ENCODE measurements at places on chromosomes 1 and 21.

DNA sequence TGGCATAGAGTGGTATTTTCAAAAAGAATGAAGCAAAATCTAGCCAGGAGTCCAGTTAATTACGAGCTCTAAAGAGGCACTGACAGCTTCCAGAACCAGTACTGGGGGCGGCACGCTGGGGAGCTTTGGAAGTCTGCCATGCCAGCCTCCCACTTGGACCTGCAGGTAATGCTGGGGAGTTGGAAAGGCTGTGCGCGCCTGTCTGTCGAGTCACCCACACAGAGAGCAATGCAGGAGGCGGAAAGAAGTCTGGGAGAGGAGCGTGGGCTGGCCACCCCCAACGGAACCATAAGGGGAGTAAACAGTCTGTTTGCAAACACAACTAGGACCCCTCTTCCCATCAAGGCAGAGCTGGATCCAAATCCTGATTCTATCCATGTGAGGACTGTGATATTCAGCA lies 84.5 kb downstream of the BEND5 start:
- DNase-seq, result no peak

- no peak for DNase-seq
These were observed 49.6 kb downstream of the LRRC71 start for GRCh38 chr1:156970017-156970416.

DNA sequence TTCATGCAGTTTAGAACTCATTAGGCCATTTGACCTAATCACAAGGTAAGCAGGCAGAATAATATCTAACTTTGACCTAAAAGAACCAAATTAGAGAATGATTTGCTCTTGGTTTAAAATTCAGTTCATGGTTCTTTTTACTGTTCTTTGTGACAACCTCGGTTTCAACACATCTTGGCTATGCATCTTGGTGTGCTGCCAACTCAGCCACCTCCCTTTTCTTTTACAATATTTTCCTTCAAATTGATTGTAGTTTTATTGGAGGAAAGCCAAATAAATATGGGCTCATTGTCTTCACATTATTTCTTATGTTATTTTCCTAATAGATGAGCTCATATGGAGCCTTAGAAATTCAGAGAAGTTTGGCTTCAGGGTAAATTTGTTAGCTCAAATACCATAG lies 338.3 kb downstream of the SIPA1L2 start:
- DNase-seq, result no peak

- no peak for DNase-seq
These were observed 23.3 kb upstream of the S100A7 start for GRCh38 chr1:153483776-153484175.

- no peak for DNase-seq
These were observed 478 bp downstream of the MAD2L2 start for GRCh38 chr1:11680270-11681070.

DNA sequence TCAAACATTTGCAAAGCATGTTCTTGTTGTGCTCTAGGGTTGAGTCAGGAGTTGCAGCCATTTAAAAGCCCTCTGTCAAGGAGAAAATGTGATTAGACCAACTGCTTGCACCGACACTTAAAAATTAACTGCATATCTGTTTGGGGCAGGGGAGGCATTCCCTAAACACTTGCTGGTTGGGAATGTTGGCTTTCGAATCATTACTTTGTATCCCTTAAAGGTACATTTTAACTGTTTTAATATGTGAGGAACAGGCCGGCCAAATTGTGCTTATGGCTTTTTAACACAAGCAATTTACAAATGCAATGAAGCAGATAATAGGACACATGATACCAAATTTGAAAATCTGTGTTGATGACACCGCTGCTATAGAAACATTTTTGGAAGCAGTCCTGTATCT lies 159.1 kb downstream of the LHX8 start:
- no peak for DNase-seq

DNA sequence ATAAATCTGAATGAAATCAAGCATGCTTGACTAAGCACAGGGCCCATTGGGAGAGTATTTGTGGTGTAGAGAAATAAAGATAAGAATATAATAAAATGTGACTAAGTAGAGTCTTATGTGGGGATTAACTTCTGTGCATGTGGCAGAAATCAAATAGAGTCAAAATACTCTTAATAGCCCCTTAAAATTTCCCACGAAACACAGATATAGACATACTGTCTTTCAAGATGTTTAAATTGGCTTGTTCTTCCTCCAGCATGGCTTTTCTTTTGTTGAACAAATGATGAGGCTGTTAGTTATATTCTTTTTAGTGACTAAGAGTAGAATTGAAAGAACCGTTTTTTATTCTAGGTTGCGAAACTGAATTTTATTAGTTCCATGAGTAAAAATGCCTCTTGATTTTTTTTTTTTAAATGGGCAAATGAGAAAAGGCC lies 112.3 kb downstream of the RPS6KC1 start:
- DNase-seq, result no peak

DNA sequence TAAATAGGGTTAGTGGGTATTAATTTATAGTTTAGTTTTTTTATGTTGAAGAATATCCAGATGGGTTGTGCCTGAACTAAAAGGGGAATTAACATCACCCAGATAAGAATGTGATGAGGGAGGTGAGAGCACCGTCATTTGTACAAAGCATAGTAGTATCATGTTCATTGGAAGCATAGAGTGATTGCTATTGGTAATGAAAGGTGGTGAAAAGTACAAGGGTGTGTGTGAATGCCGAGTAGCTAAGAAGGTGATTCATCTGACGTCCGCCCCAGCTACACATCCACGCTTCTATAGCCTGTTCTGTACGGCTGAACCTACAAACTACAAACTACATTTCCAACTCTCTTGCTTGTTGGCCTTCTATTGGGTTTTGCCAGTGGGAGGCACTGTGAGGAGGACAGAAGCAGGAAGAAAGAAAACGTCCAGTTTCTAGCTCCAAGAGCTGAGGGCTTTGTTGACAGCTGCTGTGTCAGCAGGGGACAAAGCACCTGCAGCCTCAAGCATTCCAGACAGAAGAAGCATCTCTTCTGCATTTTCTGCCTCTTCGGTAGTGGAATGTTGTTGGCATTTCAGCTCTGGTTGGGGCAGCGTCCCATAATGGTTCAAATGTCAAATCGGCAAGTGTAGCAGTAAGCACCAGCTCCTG lies 404.8 kb downstream of the KCTD3 start:
- no peak for DNase-seq

GRCh38 chr1:10299151-10299550 lies 88.8 kb downstream of the KIF1B start:
- DNase-seq, result no peak

GRCh38 chr1:231629132-231629531 lies 2.5 kb downstream of the DISC1 start:
- DNase-seq, result no peak

GRCh38 chr21:16070207-16070651 lies 340.4 kb downstream of the USP25 start:
- DNase-seq, result no peak

DNA sequence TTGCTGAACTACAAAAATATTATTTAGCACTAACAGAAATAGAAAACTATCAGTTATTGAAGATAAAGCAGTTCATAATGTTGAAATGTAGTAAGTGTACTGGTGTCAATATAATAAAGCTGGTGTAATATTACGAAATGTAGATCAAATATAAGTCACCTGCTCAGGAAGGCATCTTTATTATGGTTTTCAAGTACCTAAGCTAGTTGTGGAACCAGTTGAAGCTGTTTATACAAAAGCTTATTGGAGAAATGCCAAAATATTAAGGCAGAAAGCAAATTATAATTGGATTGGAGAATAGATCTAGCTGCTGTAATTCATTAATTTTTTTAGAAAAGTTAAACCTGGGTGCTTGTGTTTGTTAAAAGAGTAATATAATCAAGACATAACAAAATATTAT lies 6.2 kb upstream of the MARK1 start:
- DNase-seq, result no peak

DNA sequence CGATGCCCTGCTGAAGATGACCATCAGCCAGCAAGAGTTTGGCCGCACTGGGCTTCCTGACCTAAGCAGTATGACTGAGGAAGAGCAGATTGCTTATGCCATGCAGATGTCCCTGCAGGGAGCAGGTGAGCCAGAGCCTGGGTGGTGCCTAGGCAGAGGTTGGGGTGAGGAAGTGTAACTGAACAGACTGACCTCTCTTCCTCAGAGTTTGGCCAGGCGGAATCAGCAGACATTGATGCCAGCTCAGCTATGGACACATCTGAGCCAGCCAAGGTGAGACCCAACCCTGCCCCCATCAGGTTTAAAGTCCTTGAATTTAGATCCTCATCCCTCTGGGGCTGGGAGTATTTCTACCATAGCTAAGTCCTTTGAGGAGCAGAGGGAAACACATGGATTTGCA lies 11.8 kb downstream of the PSMD4 start:
- DNase-seq, result no peak

DNA sequence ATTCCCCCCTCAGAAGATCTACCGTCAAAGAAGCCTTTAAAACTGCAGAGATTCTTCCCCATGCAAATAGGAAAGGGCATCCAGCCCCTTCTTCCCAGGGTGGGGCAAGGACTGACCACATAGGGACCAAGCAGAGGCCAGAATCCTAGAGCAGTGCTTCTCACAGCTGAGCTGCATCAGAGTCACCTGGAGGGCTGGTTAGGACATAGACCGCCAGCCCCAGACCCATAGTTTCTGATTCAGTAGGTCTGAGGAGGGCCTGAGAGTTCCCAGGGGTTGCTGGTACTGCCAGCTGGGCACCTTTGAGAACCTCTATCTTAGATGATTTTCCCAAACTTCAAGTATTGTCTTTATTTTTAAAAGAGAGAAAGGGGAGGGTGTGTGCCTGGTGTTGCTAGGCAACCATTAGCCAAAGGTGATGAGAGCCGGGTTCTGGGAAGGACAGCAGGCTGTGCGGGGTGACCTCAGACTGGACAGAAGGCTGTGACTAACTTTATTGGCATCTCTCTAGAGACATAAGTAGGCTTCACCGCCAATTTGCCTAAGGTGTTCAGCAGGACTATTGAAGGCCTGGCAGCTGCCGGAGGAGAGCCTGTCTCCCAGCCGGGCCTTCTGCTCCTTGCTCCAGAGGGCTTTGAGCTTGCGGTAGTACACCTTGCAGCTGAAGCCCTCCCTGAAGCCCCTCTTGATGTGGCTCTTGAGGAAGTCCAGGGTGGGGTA lies 3.0 kb downstream of the SPATA46 start:
- no peak for DNase-seq

GRCh38 chr21:36183144-36183795 lies 26.6 kb downstream of the DOP1B start:
- DNase-seq, result no peak

DNA sequence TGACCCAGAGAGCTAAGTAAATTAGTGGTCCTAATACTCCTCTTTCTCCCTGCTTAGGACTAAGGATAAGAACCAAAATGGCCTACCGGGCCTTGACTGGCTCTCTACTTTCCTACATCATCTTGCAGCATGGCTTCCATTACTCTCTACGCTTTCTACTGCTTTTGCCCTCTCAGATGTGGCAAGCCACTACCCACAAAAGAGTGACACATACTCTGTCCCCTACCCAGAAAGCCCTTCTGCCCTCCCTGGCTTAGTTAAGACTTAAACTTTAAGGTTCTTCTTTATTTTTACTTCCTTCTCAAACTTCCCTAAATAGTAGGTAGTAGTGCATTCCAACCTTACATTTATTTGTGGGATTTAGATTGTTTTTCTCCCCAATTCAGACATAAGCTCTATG lies 228.1 kb downstream of the TPR start:
- no peak for DNase-seq

DNA sequence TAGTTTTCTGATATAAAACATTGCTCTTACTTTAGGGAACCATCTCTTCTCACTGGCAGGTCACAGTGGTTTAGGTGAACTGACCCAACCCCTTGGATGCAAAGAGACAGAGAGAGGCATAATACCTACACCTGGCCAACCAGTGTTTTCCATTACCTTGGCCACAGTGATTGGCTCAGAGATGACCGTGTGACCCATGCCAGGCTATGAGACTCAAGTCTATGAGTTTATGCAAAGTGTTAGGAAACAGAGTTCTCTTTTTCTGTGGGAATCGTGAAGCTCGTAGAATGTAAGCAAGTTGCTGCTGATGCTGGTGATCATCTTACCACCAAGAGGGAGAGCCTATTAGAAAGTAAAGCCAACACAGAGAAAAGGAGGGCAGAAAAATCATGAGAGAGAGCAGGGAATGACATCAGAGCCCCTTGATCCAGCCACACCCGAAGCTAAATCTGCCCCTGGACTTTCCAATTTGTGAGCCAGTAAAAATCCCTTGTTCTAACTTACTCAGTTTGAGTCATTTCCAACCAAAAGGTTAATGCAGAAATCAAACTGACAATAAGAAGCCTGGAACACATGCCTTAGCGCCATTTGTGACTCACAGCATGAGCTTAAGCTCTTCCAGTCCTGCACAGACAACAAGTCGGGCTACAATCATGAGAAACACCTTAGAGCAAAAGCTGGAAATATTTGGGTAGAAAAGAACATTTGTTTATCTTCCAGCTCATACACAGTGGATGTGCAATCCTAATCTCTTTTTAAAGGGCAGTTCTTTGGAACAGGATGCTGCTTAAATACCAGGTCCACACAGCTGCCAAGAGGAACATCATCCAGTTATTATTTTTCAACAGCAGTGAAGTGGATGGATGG lies 81.3 kb upstream of the KAZN start:
- no peak for DNase-seq

GRCh38 chr1:43548285-43549271 lies 17.9 kb downstream of the PTPRF start:
- no peak for DNase-seq

- peak; percentile 13 for DNase-seq
These were observed at the start of gene SLC27A3 for GRCh38 chr1:153774780-153775457. Gene SLC27A3 (plus strand): TSS chr1:153775407. CDS start chr1:153775498, 91 bp downstream.

DNA sequence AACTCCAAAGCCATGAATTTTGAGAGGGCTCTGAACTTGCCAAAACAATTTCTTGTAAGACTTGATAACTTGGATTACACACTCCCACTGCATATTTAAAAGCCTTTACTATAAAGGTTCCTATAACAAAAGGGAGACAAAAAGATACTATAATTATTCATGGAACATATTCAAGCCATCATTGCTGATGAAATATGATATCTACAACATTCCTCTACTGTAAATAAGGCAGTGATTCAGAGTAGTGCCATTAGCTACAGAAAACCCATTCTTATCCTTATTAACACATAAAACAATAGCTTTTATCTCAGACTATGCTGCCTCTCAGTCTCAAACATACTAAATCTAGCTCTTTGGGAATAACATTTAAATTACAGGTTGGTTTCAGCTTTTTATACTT lies 675.5 kb upstream of the CXADR start:
- no peak for DNase-seq

Data from stimulated activated CD8-positive, alpha-beta memory T cell treated with anti-CD3 and anti-CD28 coated beads, Interleukin-4, amount 100 ng/mL, for 1 hour (primary cell).